ENCODE measurements at places on chromosomes 3 and 15.

DNA sequence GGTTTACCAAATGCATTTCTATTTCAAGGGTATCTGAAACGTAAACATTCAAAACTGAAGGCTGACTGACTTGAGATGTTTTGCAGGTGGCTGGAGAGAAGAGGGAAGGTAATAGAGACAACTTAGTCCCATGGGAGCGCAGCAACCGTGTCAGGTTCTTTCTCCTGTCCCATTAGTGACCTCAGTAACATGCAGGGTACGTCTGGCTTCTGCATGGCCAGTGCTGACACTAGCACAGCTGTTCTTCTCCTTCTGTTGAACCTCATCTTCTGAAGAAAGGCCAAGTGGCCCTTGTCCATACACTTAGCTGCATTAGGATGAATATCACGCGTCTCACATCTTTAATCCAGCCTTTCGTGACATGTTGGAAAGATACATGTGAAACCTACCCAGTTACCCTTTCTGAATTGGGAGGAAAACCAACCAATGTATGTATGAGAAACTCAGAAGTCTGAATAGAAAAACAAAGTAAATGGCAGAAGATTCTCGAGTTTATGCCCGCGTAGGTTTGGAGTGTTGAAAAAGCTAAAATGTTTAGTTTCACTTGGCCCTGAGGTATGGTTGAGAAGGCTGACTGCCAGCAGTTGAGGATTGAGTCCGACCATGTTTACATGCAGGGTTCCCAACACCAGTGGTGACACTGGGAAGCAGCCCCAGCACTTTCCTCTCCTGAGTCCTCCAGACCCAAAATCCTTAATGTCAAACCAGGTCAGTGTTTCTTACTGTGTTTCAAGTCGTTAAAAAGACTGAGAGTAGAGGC lies 10.3 kb downstream of the NCBP2 start:
- no peak for DNase-seq

DNA sequence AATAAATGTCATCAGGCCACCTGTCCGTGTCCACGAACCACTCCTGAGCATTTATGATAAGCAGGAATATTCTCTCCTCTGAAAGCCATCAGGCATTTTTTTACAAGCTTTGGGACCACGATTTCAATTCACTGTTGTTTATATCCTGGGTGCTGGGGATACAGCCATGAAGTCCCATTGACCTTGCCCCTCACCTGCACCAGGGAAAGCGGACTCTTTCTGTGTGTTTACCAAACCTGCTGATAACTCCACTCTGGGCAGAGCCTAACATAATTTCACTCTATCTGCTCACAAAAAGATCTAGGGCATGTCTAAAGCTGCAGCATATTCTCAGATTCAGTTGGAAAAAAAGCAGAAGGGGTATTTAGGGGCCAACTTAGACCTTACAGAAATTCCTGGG lies 4.8 kb downstream of the DNASE1L3 start:
- no peak for DNase-seq

- peak; percentile 29 for DNase-seq
Measured at GRCh38 chr15:73897441-73898261, 24.3 kb downstream of the TBC1D21 start.

- DNase-seq: no peak
Measured at GRCh38 chr3:159852821-159853505, 135.7 kb upstream of the IL12A start.

DNA sequence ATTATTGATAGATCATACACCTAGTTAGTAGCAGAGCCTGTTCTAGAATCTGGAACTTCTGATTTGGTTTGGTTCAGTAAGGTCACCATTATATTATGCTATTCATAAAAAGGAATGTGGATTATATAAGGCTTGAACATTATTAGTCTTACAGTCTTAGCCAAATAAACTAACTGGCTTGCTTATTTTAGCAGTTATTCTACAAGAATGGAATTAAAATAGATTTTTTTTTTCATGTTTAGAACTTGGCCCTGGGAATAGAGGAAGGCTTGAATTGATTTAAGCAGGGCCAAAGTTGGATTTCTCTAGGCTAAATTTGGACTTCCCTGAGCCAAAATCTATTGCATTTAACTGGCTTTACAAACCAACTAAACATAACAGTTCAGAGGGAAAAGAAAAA lies 24.4 kb downstream of the DTWD1 start:
- DNase-seq: no peak

Measured in activated T-cell treated with anti-CD3 and anti-CD28 coated beads, Interleukin-2, amount 50 U/mL, for 4 hours (primary cell).